Upper lobe of right lung (tissue), 1 donor: ENCODE measurements at places on chromosomes 13 and 19. TPM values are rescaled to one million over a fixed set of nuclear protein-coding genes. Genes with fewer than 3 reads are reported as not detected.

DNA sequence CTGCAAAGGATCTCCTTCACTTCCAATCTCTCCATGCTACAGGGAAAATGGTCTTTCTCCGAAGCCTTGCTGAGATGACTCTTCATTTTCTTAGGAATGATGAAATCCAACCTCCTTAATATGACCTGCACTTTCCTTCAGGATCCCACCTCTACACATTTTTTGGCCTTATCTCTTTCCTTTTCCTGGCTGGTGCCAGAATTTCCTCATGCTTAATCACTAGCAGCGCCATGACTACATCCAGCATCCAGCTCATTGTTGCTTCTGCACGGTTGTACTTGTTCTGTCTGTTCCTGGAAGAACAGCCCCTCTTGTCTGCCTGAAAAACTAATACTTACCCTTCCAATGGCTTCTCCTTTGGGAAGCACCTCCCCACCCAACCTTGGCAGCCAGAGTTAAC, 68.4 kb downstream of the TEX26 start:
- H3K27me3 ChIP-seq = no peaks in the 10 kb centered on the region
- H3K4me1 ChIP-seq = no peaks in the 10 kb centered on the region
- no peak overlapping the region for H3K4me3 ChIP-seq
- no peak overlapping the region for H3K27ac ChIP-seq

GRCh38 chr19:3140667-3141038, 4.8 kb downstream of the GNA15 start:
- H3K36me3 ChIP-seq = no peaks in the 10 kb centered on the region
- peak overlapping the region; percentile 84 for H3K27ac ChIP-seq
- no peak overlapping the region for H3K4me3 ChIP-seq
- no peaks in the 10 kb centered on the region for H3K27me3 ChIP-seq
- peaks cover 24% of the 10 kb centered on the region for H3K4me1 ChIP-seq

GRCh38 chr13:43478902-43479301, 307.9 kb downstream of the ENOX1 start:
- H3K4me1 ChIP-seq = no peaks in the 10 kb centered on the region
- no peaks in the 10 kb centered on the region for H3K27me3 ChIP-seq
- H3K4me3 ChIP-seq = no peak overlapping the region
- DNase-seq = no peak

DNA sequence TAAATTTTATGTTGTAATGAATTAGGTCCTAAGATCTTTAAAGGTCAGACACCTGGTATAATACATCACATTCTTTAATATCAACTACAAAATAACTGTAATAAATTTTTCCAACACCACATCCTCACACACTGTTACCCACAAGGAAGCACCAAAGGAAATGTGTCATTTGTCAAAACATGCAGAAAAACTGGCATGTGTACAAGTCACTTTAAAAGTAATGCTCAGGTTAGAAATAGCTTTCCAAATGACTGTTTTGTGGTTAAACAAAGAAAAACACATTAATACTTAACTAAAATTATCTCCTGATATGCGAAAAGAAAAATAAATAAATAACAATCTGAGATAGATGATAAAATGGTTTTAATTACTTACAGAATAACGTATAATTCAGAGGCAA, 74.7 kb downstream of the MZT1 start:
- peaks cover 6% of the 10 kb centered on the region for H3K27me3 ChIP-seq
- no peaks in the 10 kb centered on the region for H3K36me3 ChIP-seq
- DNase-seq = no peak
- H3K4me3 ChIP-seq = no peak overlapping the region
- no peaks in the 10 kb centered on the region for H3K4me1 ChIP-seq
- no peak overlapping the region for H3K27ac ChIP-seq

GRCh38 chr19:49676136-49676783, 811 bp upstream of the PRMT1 start:
- H3K27me3 ChIP-seq = no peaks in the 10 kb centered on the region
- peaks cover 38% of the 10 kb centered on the region for H3K4me1 ChIP-seq
- H3K27ac ChIP-seq = peak overlapping the region; percentile 97
- DNase-seq = peak; percentile 90
- H3K4me3 ChIP-seq = peak overlapping the region; percentile 44

DNA sequence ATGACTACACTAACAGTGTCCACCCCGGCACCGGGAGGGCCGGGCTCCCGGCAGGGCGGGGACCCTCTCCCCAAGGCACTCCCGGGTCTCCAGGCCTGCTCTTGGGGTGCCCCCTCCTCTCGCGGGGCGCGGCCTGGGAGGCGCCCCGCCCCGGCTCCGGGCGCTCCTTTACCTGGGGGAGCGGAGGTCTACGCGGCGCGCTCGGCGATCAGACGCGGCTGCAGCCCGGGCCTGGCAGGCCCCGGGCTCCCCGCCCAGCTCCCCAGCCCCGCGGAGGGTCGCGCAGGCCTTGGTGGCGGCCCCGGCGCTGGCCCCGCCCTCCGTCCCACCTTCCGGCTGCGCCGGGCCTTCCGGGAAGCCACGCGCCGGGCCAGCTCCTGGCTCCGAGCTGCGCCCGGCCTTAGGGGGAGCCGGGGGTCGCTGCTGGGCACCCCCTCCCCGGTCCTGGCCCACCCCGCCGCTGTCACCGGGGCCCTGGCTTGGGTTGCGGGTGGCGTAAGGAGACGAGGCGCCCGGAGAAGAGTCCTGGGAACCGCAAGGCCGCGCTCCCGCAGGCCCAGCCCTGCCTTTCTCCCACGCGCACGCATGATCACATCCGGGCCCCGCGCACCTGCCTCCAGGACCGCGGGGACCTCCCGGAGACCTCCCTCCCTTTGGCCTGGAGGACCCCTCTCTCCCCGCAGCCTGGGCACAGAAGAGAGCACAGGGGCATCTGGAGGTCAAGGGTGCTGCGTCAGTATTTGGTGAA, at the start of gene C19orf12:
TSS of gene C19orf12 (minus strand) at position 309 of the 748 bp plus-strand sequence. CDS start 6,848 bp downstream, outside the sequence.
- H3K4me3 ChIP-seq = peak within 1 kb of the TSS; percentile 87
- H3K27ac ChIP-seq = peak within 1 kb of the TSS; percentile 99
- H3K4me1 ChIP-seq = peaks cover 22% of the 10 kb centered on the region
- H3K27me3 ChIP-seq = no peaks in the 10 kb centered on the region

- peaks cover 45% of the 10 kb centered on the region for H3K4me1 ChIP-seq
- H3K27me3 ChIP-seq = no peaks in the 10 kb centered on the region
- DNase-seq = no peak
Measured at GRCh38 chr19:39127812-39128515, 2.4 kb downstream of the PAK4 start.

EMP3 gene
- total RNA-seq = 87.8 TPM

GNG8 gene
- total RNA-seq = not detected

RNU6-9 gene
- not detected for total RNA-seq

RGS9BP gene
- 2.0 TPM for total RNA-seq
